ENCODE measurements at places on chromosomes 3 and 15.

GRCh38 chr3:47347217-47347801 lies 33.5 kb upstream of the PTPN23 start:
- DNase-seq, result peak; percentile 96

DNA sequence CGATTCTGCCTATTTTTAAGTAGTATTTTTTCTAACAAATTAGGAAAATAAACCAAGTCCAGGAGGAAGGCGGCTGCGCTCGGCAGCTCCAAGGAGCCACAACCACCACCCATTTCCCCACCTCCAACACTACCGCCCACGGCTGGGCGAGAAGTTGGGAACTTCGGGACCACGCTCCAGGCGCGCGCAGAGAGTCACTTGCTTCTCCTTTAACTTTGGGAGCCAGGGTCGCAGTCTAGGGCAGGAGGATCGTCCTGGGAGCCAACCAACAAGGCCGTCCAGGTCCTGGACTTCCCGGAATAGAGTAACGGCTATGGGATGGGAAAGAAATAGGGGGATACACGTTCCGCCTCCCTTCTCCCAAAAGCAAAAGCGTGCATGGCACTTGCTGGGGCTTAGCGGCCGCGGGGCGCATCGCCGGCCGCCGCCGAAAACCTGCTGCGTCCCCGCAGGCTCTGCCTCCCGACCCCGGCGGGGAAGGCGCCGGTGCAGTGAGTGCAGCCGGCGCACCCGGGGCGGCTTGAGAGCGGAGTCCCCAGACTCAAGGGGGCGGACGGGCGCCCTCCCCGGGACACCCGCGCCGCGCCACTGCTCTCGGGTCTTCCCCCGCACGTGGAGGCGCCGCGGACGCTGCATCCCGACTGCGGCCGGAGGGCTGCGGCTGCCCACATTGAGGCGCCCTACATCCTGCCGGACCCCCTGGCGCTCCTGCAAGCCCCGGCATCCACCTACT lies 699 bp downstream of the MEGF11 start:
- no peak for DNase-seq

DNA sequence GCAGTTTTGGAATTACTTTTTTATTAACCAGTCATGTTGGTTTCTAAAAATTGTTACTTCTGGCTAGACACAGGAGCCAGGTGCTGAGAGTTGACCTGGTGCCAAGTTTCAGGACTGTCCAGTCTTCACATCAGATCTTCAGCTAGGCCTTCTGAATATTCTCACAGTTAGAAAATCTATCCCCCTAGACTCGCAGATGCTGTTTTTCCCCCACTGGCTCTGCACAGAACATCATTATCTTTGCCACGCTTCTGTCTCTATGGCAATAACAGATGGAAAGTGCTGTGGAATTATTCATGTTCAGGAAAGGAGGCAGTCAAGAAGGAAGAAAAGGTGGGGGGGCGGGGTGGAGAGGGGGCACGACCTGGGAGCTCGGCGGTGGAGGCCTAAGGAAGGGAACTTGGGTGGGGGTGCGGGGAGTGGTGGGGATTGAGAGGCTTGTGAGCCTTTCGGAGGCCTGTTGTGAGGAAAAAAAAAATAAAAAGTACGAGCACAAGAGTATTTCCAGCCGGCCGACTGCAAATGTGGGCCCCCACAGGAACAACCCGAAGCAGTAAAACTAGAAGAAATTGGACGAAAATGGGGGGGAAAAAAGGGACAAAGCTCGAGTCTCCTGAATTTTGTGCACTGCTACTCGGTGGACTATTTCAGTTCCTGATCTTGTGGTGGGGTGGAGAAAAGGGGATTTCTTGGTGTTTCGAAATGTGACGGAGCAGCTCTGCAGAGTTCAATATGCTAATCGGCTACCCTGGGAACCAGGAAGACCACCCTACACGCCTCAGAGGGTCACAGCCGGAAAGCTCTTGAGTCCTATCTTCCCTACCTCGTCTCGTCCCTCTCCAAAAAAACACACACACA lies 1.5 kb upstream of the SKIL start:
- DNase-seq, result peak; percentile 86

- DNase-seq, result peak; percentile 64
These were observed 24.9 kb upstream of the RASGRP1 start for GRCh38 chr15:38589502-38589901.
